ENCODE measurements at places on chromosomes 5 and 9.

GRCh38 chr9:4306777-4307121 is 6.9 kb upstream of the GLIS3 start:
- DNase-seq = no peak

- DNase-seq = no peak
Observed at GRCh38 chr5:54362434-54362833, 52.1 kb upstream of the ARL15 start.

- DNase-seq = no peak
Observed at GRCh38 chr9:109440117-109440515, 58.0 kb downstream of the PTPN3 start.

DNA sequence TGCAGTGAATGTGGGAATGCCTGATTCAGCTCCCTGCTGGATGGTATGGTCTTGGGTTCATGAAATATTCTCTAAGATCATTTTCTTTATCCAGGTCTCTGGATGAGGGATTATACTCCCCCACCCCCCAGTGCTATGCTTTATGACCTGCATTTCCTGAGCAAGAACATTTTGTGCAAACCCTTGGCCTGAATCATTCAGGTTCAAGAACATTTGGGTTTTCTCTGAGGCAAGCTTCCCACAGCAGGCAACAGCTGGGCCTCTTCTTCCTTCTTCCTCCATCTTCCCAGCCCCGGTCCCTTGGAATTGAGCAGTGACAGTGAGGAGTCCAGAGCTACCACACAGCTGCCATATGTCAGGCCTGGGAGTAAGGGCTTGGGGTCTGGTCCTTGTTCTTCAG is 58.6 kb upstream of the TNFSF15 start:
- DNase-seq = no peak

DNA sequence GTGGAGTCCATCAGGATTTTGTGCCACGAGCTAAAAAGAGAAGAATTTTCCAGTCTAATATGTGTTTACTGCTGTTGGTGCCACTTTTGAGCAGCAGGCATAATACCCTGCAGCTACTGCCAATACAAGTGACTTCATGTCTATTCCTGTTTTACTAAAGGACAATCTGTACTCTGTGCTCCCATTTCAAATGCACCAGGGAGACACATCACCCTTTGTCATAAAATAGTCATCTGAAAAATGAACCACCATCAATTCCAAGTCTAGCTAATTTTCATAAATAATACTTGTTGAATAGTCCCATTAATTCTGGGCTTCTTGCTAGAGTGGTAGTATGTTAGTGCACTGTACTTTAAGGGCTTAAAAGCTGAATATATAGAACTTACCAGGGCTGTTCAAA is 8.9 kb upstream of the PKD2L2 start:
- DNase-seq = no peak

- no peak for DNase-seq
Observed at GRCh38 chr5:154228696-154229095, 38.2 kb downstream of the GALNT10 start.

DNA sequence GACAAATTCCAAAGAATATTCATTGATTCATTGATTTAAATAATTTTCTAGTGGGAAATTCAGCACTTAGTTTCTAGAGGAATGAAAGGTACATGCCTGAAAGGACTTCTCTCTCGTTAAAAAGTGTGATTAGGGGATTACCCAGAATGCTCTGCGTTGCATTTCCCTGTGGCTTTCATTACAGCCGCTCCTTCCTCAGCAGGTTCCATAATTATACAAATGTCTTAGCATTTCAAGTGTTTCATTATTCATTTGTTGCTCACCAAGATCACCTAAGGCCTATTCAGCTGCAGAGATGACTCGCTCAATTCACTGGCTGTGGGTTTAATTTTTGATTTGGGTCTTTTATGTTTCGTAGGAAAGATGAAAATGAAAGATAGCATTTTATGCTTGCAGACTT is 52.8 kb downstream of the SPATA31C2 start:
- DNase-seq = no peak

DNA sequence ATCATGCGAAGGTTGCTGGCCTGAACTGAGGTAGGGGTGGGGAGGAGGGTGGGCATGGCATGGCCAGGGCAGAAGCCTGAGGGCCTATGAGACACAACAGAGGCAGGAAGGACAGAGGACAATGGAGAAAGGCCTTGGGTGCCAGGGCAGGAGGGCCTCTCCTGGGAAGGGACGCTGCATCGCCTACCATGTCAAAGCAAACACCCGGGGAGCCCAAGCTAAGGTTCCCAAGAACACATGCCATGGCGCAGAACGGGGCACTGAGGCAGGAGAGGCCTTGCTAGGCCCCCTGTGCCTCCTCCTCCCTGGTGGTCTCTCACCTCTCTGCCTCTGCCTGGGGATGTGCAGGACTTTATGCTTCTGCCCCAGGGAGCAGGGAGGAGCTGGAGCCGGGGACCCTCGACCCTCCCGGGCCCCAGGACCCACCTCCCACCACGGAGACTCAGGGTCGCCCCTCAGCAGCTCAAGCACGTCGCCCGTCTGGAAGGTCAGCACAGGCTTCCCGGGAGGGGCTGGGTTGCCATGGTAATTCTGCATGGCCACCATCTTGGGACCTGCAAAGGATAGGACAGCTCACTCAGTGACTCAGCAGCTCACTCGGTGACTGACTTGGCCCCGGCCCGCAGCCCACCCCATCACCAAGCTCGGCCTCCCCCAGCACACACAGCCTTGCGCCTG is 40.3 kb upstream of the SARDH start:
- no peak for DNase-seq

DNA sequence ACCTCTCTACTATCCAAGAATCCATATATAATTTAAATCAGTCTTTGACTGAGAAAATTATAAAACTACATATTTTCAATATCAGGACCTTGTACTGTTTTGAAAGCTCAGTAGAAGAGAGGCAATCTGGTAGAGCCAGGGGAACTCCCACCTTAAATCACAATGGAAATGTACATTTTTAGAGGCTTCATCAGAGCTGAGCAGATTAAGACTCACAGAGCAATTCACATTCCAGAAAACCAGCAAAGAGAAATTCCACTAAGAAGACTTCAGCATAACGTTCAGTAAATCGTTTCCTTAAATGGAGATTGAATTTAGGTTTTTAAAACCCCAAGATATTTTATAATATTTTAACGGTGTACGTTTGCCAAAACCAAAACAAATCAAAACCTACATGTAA is 227.8 kb upstream of the TRPM3 start:
- DNase-seq = no peak

GRCh38 chr5:93572608-93573353 is 8.2 kb downstream of the NR2F1-AS1 start:
- DNase-seq = no peak

- no peak for DNase-seq
Observed at GRCh38 chr5:4544049-4544670, 596.0 kb upstream of the ADAMTS16 start.

DNA sequence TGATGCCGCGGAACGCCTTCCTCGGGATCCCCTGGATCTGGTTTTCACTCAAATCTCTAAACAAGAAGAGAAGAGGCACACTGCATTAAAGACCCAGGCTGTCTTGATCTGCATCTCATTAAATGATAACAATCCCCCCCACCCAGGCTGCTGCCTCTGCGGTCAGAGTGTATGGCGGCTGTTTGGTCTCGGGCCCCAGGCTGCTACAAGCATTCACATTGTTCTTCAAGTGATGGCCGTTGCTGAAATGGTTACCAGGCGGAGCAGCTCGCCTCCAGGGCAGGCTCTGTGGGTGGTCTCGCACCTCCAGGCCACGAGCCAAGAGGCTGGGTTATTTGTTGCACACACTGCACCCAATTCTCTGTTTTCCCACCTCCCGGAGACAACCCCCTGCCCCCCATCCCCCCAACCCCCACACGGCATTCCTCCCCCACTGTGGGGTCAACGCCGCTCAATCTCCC is 304.1 kb upstream of the PANK3 start:
- no peak for DNase-seq

- no peak for DNase-seq
Observed at GRCh38 chr9:92439921-92440750, 15.9 kb upstream of the OMD start.

DNA sequence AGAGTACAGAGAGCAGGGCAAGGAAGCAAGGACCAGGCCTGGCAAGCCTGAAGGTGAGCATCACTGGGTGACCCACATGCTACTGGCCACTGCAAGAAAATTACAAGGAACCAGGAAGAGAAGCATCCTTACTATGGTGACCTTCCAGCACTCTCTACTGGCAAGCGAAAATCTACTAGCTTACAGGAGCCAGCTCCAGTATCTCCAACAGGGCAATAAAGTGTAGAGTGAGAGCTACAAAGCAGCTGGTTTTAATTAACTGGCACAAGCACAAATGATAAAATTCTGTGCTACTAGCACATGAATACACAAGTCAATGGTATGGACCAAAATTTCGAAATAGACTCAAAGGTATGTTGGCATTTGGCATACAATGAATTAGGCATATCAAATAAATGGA is 113.3 kb upstream of the CAST start:
- DNase-seq = no peak

- DNase-seq = no peak
Observed at GRCh38 chr9:111986035-111986556, 89.5 kb downstream of the UGCG start.

DNA sequence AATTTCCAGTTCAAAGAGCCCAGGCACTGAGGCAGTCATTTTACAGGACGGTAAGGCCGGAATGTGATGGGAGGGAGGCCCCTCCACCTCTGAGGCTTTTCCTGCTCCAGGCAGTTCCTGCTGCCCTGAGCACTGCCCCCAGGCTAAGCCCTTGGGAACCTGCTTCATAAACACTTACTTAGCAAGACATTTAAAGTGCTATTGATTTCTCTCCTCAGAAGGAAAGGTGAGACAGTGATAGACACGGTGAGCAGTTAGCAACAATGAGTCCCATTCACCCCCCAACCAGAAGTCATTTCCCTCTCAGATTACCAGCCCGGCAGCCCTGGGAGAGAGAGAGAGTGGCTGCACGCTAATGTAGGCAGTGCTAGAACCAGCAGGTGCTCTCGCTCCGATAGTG is 462.5 kb downstream of the SPOCK1 start:
- no peak for DNase-seq

DNA sequence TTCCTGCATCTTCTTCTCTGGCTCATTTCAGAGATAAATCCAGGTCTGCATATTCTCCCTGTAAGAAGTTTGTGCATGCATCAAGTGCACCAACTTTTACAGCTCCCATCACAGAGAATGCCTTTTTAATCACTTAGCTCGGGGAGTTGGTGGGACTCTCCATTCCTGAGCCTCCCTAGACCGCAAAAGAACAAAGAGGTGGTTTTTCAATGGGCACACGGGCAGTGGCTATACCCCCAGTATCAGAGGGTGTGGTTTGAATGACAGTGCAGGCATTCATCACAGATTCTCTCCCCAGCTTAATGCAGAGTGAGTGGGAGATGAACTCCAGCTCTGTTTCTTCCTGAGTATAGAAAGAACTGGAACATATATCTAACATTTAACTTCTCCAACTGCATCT is 264.7 kb upstream of the NR4A3 start:
- DNase-seq = no peak

DNA sequence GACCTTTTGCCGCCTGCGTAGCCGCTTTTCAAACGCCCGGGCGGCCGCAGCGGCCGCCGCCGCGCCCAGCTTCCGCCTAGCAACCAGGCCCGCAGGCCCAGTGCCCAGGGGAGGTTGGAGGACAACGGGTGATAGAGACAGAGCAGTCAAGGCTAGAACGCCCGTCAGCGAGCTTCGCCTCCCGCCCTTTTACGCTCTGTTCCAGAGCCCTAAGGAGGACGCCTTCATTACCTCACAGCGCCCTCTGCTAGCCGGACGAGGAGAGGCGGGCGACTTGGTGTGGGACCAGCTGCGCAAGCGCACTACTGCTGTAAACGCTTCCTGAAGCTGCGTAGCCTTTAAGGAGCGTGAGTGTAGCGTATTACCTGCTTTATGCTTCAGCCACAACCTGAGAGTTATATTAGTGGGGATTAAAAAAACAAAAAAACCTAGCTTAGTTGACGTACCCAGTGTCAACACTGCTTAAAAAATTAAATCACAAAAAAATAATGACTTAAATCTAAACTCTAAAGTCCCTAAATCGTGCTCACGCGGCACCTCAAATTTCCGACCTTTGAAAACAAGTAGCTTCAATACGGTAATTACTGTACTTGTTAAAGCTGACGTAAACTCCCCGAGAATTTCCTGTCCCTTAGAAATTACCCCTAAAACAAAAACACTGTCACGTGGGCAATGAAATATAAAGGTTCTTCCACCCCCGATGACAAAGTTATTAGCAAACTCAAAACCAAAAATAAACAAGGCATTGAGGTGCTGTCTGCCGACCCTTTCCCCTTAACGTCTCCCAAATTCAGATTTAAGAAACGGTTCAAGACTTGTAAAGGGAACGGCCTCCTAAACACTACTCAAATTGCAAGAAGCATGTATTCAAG is at the start of gene CEP120:
Gene CEP120 (minus strand): TSS at position 126 of the 872 bp plus-strand sequence. CDS start 405 bp downstream, outside the sequence.
- DNase-seq = peak; percentile 94

DNA sequence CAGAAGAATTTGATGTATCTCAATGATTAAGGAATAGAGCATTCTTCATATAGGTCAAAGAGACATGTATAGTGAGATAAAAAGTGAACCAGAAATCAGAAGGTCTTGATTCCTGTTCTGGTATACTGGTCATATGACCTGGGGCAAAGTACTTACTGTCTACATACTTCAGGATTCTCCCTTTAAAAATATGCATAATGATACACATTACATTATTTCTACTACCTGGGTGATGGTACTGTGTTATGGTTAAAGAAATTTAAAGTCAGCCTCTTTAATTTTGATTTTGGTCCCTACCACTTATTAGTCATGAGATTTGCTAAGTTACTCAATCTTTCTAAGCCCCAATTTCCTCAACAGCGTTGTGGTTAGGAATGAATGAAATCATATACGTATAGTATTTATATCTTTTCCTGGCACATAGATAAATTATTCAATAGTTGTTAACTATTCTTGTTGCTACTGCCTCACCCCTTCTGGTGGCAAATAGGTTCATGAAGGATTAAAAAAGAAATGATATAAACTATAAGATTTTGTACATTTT is 984.1 kb downstream of the TLE4 start:
- DNase-seq = no peak

GRCh38 chr5:58545912-58546311 is 37.0 kb upstream of the RAB3C start:
- no peak for DNase-seq

DNA sequence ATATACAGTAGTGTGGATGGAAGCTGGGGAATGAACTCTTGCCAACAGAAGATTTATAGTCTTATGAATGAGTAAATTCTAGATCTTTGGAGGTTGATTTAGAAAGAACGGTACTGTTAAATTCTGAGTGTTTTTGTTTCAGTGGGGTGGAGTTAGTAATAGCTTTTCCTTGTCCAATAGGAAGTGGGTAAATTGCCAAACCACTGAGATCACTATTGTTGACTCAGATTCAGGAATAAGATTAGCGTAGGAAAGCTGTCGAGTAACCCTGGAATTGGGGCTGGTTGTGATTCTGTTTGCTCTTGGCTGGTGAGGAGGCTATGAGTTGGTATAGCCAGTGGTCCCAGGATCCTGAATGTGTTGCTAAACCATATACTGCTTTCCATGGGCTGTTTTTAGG is 155.6 kb downstream of the ARHGAP26 start:
- DNase-seq = no peak

GRCh38 chr5:73728493-73729273 is 102.7 kb downstream of the ARHGEF28 start:
- no peak for DNase-seq

DNA sequence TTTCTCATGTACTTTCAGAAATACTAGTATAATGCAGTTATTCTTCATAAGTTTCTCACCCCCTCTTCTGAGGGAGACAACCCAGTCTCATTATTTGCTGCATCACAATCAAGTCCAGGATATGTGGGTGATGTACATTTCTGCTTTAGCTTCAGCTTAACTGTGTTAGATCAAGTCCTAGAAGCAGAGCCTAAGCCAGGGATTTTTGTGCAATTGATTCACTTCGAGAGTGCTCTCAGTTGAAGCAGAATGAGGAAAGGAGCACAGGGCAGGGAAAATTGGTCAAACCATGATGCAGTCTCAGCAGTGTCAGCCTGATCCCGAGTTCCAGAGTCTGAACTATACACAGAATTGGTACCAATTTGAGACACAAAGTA is 15.1 kb downstream of the HNRNPK start:
- no peak for DNase-seq
